H7 (cell line): ENCODE measurements at places on chromosomes 1 and 21. TPM values are rescaled to one million over a fixed set of nuclear protein-coding genes. Genes with fewer than 3 reads are reported as not detected.

DNA sequence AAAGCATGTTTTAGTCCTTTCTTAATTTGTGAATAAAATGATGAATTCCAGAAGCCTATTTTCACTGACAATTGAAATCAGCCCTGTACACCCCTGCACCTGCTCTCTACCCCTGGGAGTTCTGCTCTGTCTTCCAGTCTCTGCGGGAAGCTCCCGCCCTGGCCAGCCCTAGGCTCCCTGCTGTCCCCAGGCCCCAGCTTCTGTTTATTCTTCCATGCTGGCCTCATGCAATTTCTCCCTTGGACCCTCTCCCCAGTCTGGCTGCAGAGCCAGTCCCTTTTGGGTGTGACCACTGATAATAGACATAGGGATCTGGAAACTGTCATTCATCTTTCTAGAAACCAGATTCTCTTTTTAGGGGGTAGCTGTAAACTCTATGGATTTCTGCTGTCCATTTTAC lies 258.6 kb downstream of the GRIK3 start:
- peak; percentile 60 for DNase-seq

DNA sequence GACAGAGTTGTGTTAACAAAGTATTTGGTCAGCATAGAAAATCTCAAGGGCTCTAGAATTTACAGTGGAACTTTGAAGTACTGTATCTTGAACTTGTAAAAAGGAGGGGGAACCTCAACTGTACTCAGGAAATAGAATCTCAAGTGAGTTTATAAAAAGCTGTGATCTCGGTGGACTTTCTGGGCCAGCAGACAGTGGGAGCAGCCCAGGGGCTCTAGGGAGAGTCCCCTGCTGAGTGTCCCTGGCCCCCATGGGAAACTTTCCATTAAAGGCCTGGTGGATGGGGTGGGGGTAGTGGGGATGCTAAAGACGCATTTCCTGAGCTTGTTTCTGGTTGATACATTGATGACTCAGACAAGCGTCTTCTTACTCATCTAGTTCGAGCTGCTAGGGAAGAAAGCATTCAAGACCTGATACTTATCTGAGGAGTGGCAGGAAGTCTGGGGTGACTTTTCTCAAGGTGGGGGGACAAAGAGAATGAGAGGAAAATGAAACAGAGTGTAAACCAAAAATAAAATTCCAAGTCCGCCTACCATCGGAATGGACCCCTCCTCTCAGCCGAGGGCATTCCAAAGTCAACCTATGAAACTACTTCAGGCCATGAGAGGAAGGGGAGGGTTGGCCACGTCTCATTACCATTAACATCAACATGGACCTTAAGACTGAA lies 65.5 kb downstream of the NID1 start:
- no peak for DNase-seq

DNA sequence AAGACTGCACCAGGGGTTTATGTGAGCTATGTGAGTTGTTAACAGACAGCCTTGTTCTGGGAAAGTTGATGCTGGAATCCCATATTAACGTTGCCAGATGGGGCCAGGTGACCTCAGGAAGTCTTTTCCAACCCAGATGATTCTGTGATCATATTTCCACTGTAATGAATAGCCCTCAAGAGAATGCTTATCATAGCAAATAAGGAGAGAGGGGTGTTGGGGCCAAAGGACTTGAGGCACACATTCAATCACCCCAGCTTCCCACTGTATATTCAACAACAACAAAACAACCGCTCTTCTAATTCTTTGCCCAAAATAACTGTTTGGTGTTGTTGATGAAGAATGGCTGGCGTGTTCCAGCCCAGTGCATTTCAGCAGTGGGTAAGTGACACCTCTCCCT lies 14.1 kb downstream of the ZNF697 start:
- no peak for DNase-seq

- DNase-seq = no peak
Observed at GRCh38 chr1:6599141-6599975, 3.3 kb downstream of the KLHL21 start.

GRCh38 chr1:156920233-156921052 lies at the start of gene LRRC71:
Gene LRRC71, plus strand, starts transcription at chr1:156920632. Its CDS starts 172 bp downstream, at chr1:156920804.
- peak; percentile 99 for DNase-seq

- DNase-seq = no peak
Observed at GRCh38 chr1:99652881-99653281, 7.0 kb downstream of the PALMD start.

LAD1 gene
- 4.3 and 4.5 TPM in 2 replicates for total RNA-seq

MIS18A gene
- 54.5 and 56.6 TPM in 2 replicates for total RNA-seq
